Dorsolateral prefrontal cortex (tissue), 122 donors: ENCODE measurements at places on chromosomes 4 and X. TPM values are rescaled to one million over a fixed set of nuclear protein-coding genes. Genes with fewer than 3 reads are reported as not detected.

- DNase-seq: no peak
Observed at GRCh38 chrX:150361777-150362351, 1.3 kb upstream of the MAMLD1 start.

DNA sequence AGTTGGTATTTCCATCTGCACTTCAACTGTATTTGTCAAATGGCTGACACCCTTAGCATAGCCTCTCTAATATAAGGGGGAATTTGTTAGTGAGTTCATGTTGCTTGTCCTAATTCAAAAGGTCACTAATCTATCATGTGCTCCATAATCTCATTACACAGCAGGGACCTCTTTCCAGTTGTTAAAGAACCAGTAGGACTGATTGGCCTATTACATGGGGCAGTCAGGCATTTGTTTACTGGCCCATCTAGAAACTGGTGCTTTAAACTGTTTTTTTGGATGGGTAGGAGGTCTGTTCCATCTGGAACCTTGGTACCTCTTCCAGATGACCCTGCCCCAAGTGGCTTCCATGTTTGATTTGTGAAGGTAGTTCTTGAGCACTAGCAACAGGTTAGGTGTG lies 11.4 kb downstream of the ANK2 start:
- no peak for DNase-seq

- no peak for DNase-seq
Observed at GRCh38 chrX:109184506-109185139, 297.3 kb downstream of the GUCY2F start.

DNA sequence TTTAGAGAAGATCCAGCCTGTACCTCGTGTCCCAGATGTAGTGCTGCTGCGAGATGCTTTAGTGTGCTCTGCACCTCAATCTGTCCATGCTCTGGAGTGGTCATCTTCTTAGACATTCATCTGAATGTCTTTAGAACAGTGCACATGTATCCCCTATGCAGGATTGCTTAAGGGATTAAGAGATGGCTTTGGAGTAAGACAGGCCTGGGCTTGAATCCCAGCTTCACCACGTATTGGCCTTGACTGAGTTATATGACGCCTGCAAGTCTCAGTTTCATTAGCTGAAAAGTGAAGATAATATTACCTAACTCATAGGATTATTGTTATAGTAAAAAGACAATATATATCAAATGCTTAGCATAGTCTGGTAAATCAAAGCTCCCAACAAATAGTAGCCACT lies 98.3 kb downstream of the NFKB1 start:
- no peak for DNase-seq

MXRA5 gene
- 0.73 TPM for total RNA-seq
